ENCODE measurements at places on chromosomes 2 and 18. TPM values are rescaled to one million over a fixed set of nuclear protein-coding genes. Genes with fewer than 3 reads are reported as not detected.

- H3K27me3 ChIP-seq: no peaks in the 10 kb centered on the region
- DNase-seq: no peak
- no peak overlapping the region for H3K27ac ChIP-seq
- no peak overlapping the region for H3K4me3 ChIP-seq
- H3K4me1 ChIP-seq: peaks cover 24% of the 10 kb centered on the region
These were observed 90.5 kb upstream of the TMEM247 start for GRCh38 chr2:46388881-46389280.

DNA sequence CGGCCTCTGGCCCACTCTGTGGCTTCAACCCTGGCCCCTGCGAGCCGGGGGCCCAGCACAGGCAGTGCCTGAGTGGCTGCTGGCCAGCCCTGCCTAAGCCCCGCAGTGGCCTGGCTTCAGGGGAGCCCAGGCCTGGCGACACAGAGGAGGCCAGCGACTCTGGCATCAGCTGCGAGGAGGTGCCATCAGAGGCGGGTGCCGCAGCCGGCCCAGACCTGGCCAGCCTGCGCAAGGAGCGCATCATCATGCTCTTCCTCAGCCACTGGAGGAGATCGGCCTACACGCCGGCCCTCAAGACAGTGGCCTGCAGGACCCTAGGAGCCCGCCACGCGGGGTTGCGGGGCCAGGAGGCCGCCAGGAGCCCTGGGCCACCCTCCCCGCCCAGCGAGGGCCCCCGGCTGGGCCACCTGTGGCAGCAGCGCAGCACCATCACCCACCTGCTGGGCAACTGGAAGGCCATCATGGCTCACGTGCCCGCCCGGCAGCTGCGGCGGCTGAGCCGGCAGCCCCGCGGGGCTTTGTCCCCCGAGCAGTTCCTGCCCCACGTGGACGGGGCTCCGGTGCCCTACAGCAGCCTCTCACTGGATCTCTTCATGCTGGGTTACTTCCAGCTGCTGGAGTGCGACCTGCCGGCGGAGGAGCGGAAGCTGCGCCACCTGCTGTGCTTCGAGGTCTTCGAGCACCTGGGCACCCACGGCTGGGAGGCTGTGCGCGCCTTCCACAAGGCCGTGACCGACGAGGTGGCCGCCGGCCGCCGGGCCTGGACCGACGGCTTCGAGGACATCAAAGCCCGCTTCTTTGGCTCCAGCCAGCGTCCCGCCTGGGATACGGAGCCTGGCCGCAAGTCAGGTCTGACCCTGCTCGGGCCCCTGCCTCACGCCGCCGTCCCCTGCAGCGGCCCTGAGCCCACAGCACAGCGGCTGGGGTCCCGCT is 7.5 kb upstream of the KLHL30 start:
- H3K27me3 ChIP-seq: no peaks in the 10 kb centered on the region
- DNase-seq: no peak
- H3K27ac ChIP-seq: no peak overlapping the region
- no peaks in the 10 kb centered on the region for H3K36me3 ChIP-seq
- no peaks in the 10 kb centered on the region for H3K4me1 ChIP-seq

- no peak for DNase-seq
- no peak overlapping the region for H3K27ac ChIP-seq
- no peak overlapping the region for H3K4me3 ChIP-seq
- H3K36me3 ChIP-seq: no peaks in the 10 kb centered on the region
- H3K27me3 ChIP-seq: peaks cover 8% of the 10 kb centered on the region
These were observed 87.3 kb upstream of the RMDN2 start for GRCh38 chr2:37837628-37838328.

- no peak overlapping the region for H3K4me3 ChIP-seq
- no peak overlapping the region for H3K27ac ChIP-seq
- H3K27me3 ChIP-seq: no peaks in the 10 kb centered on the region
- peaks cover 5% of the 10 kb centered on the region for H3K4me1 ChIP-seq
- peaks cover 26% of the 10 kb centered on the region for H3K36me3 ChIP-seq
These were observed 94.4 kb downstream of the FANCL start for GRCh38 chr2:58146707-58147106.

DNA sequence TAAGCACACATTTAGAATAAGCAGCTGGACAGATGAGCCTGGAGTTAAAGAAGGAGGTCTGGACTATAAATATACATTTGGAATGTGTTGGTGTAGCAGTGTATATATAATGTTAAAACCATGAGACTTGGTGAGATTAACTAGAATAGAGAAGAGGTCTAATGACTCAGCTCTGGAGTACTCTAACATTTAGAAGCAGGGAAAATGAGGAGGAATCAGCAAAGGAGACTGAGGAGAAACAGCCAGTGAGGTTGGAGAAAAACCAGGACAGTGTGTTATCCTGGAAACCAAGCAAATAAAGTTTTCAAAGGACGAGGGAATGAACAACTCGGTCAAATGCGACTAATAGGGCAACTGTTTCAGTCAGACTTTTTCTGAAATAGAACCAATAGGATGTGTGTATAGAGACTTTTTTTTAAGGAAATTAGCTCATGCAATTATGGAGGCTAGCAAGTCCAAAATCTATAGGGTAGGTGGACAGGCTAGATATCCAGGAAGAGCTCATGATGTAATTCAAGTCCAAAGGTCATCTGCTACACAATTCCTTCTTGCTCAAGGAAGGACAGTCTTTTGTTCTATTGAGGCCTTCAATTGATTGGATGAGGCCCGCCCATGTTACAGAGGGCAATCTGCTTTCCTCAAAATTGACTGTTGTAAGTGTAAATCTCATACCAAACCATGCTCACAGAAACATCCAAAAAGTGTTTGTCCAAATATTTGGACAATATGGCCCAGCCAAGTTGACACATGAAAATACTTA is 10.8 kb upstream of the SESTD1 start:
- H3K27ac ChIP-seq: no peak overlapping the region
- DNase-seq: no peak
- H3K4me1 ChIP-seq: peaks cover 6% of the 10 kb centered on the region
- H3K27me3 ChIP-seq: peaks cover 21% of the 10 kb centered on the region

- H3K36me3 ChIP-seq: no peaks in the 10 kb centered on the region
- DNase-seq: no peak
These were observed 293.2 kb downstream of the ALK start for GRCh38 chr2:29628108-29628745.

GRCh38 chr18:58180738-58181353 is 136.8 kb downstream of the NEDD4L start:
- no peak overlapping the region for H3K4me3 ChIP-seq
- no peaks in the 10 kb centered on the region for H3K4me1 ChIP-seq
- peaks cover 2% of the 10 kb centered on the region for H3K27me3 ChIP-seq
- no peak overlapping the region for H3K27ac ChIP-seq

DNA sequence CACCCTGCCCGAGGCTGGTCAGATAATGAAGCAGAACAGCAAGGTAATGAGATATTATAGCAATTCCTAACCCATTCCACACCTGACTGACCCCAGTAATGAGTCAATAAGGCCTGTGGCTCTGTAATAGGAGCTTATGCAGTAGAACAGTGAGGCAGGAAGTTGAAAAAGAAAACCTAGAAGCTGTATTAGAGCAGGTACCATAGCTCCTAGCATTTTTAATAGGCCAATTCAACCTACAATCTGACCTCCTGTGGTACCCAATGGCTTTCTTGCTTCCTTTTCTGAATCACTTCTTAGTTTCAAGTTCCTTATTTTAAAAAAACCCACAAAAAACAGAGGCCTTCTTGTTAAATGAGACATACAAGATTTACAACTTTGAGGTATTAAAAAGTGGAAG is 43.6 kb upstream of the MAP2 start:
- H3K4me3 ChIP-seq: no peak overlapping the region
- H3K27ac ChIP-seq: no peak overlapping the region
- no peaks in the 10 kb centered on the region for H3K27me3 ChIP-seq
- H3K36me3 ChIP-seq: no peaks in the 10 kb centered on the region

DNA sequence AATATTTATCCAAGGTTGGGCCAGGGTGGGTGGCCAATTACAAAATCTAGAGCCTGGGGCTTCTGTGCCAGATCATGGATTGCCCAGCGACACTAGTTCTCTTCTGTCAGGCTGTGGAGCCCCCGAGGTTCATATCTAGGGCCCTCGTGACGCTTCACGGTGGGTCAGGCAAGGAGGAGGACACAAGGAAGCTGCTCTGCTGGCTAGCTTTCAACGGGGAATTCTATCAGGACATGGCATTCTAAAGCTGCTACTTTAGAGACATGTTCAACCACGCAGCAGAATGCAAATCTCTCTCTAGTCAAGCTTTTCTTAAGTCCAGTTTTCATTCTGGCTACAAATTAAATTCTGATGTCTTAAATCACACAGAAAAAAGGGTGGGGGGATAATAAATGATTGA is 180.2 kb downstream of the THADA start:
- H3K36me3 ChIP-seq: peaks cover 39% of the 10 kb centered on the region
- no peak for DNase-seq
- no peak overlapping the region for H3K4me3 ChIP-seq
- no peaks in the 10 kb centered on the region for H3K27me3 ChIP-seq

DNA sequence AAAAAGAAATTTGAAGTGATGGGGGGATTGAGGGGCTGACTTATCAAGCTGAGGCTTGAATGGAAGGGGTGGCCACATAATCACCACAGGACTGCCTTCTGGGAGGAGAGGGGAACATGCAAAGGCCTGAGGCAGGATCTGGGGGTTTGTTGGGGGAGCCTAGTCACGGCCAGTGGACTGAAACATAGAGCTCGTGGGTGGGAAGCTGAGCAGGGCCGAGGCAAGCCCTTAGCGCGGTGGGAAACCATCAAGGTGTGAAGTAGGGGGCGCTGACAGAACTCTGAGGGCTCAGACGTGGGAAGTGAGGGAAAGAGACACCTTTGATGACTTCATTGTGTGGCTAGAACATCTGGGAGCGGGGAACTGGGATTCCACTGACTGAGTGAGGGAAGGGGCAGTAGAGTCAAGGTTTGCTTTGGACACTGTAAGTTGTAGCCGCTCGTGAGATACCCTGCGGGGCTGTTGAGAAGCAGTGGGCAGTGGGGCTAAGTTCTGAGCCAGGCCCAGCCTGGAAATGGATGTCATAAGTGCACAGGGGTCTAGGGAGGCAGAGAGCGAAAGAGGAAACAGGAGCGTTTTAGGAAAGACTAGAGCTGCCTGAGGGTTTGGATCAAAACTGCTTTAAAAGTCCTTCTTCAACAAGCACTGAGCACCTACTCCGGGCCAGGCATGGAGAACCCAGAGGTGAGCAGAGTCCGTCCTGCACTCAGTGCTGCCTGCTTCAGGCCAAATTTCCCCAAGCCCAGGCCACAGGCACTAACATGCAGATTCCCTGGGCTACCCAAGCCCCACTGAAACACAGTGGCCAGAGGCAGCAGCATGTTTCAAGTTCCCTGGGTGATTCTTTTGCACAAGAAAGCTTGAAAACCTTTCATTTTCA is 686 bp upstream of the SNORC start:
- no peak for DNase-seq
- peaks cover 7% of the 10 kb centered on the region for H3K36me3 ChIP-seq
- no peaks in the 10 kb centered on the region for H3K27me3 ChIP-seq

DNA sequence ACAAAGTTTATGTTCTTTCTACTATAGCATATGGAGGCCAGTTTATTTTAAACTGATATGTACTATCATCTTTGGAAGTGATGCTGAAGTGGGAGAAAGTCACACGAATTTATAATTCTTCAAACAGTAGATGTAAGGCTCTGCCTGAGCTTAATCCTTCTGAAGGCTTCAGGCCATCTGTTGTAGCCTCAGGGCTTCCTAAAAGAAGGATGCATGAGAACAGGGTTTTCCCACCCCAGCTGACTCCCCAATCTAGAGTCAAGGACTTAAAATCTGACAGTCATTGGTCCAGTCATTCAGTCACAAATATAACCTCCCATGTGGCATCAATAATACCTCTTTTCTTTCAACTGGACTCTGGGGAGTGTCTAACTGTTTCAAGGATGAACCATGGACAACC is 330.5 kb downstream of the KCNS3 start:
- no peak overlapping the region for H3K27ac ChIP-seq
- no peaks in the 10 kb centered on the region for H3K36me3 ChIP-seq
- DNase-seq: no peak
- no peak overlapping the region for H3K4me3 ChIP-seq
- H3K27me3 ChIP-seq: no peaks in the 10 kb centered on the region

DNA sequence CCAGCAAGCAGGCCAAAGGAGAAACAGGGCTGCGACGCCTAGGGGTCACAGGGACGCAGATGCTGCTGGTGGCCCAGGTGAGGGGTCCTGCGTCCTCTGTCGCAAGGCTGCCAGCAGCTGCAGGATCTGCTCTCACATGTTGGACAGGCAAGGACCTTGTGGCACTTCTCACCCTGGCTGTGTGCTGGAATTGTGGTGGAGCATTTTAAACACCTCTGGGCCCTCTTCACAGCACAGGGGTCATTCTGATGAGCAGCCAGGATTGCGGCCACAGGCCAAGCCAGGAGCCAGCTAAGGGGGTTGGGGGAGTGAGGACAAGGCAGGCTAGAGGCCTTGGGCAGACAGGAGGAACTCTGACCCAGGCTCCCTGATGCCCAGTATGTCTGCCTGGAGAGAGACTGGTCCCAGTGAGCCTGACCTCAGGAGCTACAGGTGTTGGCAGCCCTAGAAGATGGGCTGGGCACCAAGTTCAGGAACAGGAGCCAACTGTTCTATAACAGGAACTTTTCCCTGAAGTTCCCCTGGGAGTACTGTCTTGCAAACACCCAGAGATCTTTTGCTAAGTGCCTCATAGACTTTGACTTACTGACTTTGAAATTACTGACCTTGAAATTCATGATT is 40.2 kb downstream of the EFR3B start:
- no peaks in the 10 kb centered on the region for H3K4me1 ChIP-seq
- DNase-seq: no peak
- H3K4me3 ChIP-seq: no peak overlapping the region

GRCh38 chr18:50651334-50651733 is 91.4 kb downstream of the MAPK4 start:
- H3K36me3 ChIP-seq: no peaks in the 10 kb centered on the region
- no peak overlapping the region for H3K4me3 ChIP-seq
- no peaks in the 10 kb centered on the region for H3K27me3 ChIP-seq
- DNase-seq: no peak
- H3K4me1 ChIP-seq: no peaks in the 10 kb centered on the region

DNA sequence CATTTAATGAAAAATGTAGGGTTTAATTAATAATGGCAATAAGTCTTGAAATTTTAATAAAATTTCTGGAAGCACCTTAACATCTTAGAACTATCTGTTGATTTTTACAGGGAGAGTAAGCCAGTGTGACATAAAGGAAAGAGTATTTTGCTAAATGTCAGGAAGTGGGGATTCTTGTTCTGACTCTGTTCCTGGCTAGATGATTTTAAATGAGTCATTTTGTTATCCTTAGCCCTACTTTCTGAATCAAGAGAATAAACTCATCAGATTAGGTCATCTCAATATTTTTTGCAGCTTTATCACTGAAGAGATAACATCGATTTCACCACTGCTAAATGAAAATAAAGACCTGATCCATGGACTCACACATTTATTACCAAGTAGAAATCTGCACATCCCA is 377.5 kb upstream of the CYRIA start:
- no peaks in the 10 kb centered on the region for H3K4me1 ChIP-seq
- no peak for DNase-seq
- no peaks in the 10 kb centered on the region for H3K36me3 ChIP-seq
- no peaks in the 10 kb centered on the region for H3K27me3 ChIP-seq
- no peak overlapping the region for H3K4me3 ChIP-seq

DNA sequence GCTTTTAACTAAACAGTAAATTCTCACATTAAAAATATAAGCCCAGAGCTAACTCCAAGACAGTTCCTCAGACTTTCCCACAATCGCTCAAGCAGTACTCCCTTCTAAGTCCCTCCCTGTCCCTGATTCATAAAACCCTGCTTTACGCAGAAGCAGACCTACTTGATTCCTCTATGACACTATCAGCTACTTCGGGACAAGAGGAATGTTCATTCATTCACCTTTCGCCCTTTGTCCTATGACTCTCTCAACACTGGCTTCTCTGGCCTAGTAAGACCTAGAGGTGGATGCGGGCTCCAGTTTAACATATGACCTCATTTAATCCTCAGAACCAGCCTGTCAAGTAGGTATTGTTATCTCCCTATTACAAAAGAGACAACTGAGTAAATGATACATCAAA is 10.2 kb downstream of the LPIN2 start:
- peaks cover 68% of the 10 kb centered on the region for H3K36me3 ChIP-seq
- peaks cover 53% of the 10 kb centered on the region for H3K4me1 ChIP-seq
- no peaks in the 10 kb centered on the region for H3K27me3 ChIP-seq

Gene RBBP8
- total RNA-seq: 94.5 TPM

Gene PRSS56
- not detected for total RNA-seq

Gene FOXD4L1
- total RNA-seq: 0.14 TPM

Data from activated T-helper 2 cell treated with anti-CD3 and anti-CD28 coated beads, Interferon-gamma antibody, Interleukin-2, Interleukin-4, amounts not matched to agents 10 μg/mL and 5 μg/mL and 100 μg/mL, durations not matched to agents 14 hours and 24 hours and 36 hours (primary cell).